Activated CD4-positive, alpha-beta T cell treated with anti-CD3 and anti-CD28 coated beads for 1 hour (primary cell): ENCODE measurements at places on chromosomes 1 and 21.

DNA sequence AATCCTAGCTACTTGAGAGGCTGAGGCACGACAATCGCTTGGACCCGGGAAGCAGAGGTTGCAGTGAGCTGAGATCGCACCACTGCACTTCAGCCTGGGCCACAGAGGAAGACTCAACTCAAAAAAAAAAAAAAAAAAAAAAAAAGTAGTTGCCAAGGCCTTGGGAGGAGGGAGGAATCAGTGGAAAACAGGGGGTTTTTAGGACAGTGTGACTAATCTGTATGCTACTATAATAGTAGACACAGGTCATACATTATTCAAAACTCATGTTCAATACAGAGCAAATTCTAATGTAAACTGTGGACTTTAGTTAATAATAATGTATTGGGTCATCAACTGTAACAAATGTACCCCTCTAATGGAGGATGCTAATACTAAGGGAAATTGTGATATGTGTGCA is 51.7 kb upstream of the CTPS1 start:
- DNase-seq = no peak

GRCh38 chr21:45943630-45944540 is 37.7 kb upstream of the COL6A1 start:
- DNase-seq = no peak

DNA sequence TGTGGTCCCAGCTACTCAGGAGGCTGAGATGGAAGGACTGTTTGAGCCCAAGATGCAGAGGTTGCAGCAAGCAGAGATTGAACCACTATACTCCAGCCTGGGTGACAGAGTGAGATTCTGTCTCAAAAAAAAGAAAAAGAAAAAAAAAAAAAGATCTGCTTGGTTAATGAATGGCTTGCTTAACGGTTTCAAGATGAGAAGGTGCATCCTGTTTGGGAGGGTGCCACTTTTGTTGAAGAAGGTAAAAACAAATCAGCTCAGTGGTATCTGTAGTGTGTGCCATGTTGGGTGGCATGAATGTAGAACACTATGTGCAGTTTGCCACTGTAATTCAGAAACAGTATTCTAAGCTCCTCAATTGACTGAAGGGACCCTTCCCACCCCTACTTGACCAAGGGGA is 94.9 kb upstream of the ETV3 start:
- DNase-seq = no peak

- DNase-seq = no peak
Observed at GRCh38 chr1:160628799-160629263, 18.0 kb downstream of the SLAMF1 start.

DNA sequence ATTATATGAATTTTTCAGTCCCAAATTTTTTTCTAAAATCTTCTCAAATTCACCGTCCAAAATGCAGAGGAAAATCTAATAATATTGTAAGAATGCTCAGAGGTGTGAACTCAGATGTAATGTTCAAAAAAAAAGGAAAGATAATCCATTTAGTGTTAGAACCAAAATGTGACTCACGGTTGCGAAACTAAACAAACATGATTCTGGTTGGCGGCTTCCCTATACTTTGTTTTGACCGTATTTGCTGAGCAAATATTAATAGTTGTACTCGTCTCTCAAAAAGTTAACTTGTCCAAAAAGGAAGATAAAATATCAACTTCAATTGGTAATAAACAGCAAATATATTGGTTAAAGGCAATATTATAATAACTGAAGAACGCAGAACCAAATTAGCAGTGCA is 34.4 kb downstream of the ZSWIM5 start:
- no peak for DNase-seq

DNA sequence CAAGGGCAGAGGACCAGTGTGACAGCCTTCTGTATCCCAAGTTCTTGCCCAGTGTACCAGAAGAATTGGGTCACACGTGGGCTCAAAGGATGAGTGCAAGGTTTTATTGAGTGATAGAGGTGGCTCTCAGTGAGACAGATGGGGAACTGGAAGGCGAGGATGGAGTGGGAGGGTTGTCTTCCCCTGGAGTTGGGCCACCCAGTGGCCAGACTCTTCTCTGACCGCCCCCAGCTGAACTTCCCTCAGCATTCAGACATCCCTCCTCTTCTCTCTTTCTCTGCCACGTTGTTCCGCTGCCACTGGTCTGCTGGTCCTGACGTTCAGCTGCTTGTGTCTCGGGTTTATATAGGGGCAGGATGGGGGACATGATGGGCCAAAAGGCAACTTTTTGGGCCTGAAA is 150.1 kb upstream of the IVNS1ABP start:
- DNase-seq = no peak

DNA sequence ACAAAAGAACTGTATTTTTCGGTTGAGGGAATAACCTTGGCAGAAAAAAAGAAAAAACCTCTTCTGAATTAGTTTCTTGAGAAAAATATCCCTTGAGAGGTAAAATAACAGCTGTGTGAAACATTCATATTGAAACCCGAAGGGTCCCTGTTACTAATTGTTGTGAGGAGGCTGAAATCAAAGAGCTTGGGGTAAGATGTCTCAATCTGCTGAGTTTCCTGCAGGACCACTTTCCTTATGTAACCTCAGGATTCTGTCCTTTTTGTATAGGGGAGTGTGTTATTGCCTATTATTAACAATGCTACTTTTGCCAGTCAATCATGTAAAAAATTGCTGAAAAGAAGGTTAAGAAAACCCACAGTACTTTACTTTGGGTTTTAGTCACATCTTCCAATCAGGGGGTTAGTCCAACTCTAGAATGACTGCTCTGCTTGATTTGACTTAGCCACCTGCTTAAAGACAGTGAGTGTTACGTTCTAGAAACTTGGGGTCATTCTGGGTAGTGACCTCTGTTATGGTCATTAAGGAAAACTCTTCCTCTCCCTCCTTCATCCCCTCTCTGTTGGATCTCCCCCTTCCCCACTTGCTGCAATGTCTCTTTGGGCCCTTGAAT is 138.8 kb downstream of the GIPC2 start:
- DNase-seq = no peak

GRCh38 chr1:246793356-246793896 is 69.2 kb downstream of the SCCPDH start:
- DNase-seq = no peak

GRCh38 chr1:71548398-71548890 is 467.6 kb upstream of the ZRANB2 start:
- DNase-seq = no peak

DNA sequence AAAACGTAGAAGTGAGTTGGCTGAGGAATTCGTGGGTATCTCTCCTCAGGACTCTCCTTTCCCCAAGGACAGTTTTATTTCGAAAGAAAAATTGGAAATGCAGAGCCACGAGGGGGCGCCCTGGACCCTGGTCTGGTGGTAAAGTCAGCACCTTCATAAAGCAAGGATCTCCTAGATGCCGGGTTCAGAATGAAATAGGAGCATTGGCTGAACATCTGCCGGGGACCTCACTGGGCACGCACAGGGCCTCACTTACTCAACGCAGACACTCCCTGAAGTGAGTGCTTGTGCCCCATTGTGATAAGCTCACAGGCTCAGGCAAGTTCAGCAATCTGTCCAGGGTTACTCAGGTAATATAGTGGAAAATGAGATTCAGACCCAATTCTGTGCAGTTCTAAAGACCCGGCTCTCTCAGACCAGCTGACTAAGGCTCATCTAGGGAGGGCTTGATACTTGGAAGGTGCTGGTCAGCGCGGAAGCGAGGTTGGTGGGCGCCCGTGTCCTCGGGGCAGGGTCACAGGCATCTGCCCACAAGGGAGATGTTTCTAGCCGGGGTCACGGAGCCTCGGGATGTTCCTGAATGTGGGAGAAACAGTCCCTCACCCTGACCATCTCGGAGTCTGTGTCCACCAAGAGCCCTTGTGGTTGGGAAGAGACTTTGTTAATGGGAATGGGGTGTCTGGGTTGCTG is 55.7 kb upstream of the ETV3 start:
- DNase-seq = no peak

- no peak for DNase-seq
Observed at GRCh38 chr21:31158789-31159581, 120.7 kb upstream of the KRTAP19-8 start.

GRCh38 chr1:119773711-119774241 is 5.1 kb upstream of the HMGCS2 start:
- DNase-seq = no peak

- DNase-seq = no peak
Observed at GRCh38 chr1:246527402-246528088, 20.5 kb upstream of the SMYD3 start.

- no peak for DNase-seq
Observed at GRCh38 chr21:45278156-45278911, 9.4 kb downstream of the POFUT2 start.

GRCh38 chr1:215776336-215776735 is 209.2 kb downstream of the KCTD3 start:
- no peak for DNase-seq

GRCh38 chr1:150577557-150578271 is 1.7 kb downstream of the MCL1 start:
- no peak for DNase-seq

DNA sequence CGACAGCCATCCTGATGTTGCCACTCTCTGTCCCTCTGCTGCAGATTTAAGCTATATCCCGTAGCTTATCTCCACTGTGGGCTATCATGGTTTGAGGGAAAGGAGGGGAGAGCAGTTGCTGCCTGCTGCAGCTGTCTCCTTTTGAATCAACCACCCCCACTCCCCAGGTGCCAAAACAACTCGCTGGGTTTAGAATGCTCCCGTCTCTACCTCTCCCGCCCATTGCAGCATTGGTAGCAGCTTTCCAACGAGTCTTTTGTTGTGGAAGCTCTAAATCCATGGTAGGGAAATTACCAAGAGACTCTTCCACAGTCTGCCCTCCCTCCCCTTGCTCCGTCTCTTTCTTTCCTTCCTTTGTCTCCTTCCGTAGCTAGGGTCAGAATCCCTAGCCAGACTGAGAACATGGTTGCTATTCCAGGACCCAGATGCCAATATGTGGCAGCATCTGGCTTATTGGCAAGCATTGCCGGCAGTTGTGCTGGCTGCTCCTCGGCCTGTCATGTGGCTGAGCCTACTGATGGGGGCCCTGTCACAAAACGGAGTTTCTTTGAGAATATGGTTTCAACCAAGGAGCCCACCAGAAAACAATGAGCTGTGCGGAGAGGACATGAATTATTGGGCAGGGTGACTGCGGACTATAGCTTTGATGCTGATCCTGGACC is 230.7 kb downstream of the RPS6KC1 start:
- DNase-seq = no peak

DNA sequence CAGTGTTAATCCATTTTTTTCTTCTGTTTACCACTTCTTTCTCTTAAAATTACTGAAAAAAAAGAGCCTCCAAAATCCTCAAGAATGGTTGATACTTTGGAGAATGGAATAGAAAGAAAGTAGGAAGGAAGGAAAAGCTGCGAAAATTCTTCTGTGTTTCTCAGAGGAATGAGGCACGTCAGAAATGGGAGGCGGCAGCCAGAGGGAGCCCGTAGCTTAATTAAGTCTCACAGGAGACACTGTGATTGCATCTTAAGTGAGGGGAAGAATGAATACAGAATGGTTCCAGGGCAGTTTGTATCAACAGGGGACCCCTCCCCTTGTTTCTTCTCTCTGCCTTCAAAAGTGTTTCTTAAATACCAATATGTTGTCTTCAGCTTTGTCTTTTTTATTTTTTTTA is 1099.5 kb downstream of the PLA2G4A start:
- DNase-seq = no peak

GRCh38 chr1:50289495-50289894 is 133.7 kb downstream of the DMRTA2 start:
- no peak for DNase-seq

GRCh38 chr1:61170328-61171238 is 88.2 kb downstream of the NFIA start:
- no peak for DNase-seq

DNA sequence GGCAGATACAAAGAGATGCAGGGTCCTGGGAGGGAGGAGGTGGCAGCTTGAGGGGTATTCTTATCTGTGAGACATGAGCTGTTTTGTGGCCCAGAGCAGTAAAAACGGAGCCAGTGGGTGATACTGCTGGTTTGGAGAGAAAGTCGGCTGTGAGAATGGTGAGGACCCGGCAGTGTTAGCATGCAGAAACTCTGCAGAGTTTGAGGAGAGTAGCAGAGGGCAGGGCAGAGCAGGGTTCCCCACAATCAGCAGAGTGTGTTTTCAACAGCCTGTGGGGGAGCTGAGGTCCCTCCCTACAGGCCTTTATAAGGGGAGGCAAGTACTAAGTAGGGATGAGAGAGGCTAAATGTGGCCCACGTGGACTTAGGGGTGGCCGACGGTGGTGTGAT is 423 bp downstream of the SLAMF8 start:
- no peak for DNase-seq

DNA sequence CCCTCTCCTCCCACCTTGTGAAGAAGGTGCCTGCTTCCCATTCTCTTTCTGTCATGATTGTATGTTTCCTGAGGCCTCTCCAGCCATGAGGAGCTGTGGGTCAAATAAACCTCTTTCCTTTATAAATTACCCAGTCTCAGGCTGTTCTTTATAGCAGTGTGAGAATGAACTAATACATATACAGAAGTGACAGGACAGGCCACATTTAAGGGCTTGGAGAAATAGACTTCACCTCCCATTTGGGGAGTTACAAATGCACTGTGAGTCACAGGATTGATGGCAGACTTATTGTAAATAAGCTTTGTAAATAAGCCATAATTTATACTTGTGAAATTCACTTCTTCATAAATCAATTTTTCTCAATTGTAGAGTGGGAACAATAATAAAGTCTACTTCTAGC is 543.3 kb downstream of the LRRIQ3 start:
- no peak for DNase-seq

DNA sequence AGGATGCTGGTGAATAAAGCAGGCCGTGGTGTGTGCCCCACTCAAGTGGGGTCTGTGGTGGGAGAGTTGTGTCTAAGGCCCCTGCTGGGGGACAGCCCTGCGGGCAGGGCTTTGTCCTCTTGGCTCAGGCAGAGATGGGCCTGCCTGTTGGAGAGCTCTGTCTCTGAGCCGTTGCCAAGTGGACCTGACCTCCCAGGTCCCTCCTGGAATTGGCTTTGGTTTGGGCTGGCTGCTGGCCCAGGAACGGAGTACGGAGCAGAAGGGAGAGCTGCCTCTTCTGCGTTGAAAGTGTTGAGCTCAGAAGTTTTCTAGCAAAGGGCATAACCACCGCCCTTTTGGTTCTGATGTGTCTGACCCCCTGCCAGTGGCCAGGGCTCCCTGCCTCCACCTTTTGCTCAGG is 153.9 kb downstream of the PEX14 start:
- DNase-seq = no peak

DNA sequence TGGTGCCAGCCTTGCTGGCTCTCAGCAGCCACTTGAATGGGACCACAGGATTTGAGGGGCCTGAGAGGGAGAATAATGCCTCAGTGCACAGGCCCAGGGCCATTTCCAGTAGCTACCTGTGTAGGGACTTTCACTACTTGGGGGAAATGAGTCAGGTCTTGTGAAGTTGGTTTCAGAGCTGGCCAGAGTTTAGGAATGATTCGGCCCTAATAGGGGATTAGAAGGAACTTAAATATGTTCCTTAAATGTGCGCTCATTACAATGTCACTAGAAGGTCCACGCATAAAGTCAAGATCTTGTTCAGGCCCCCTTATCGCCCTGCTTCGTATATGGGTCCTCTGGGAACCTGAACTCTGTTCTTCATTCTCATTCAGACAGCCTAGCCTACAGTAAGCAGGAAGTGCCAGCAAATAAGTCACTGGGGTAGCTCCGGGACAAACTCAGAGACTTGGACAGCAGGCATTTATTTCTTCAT is 5.6 kb upstream of the AKR1A1 start:
- no peak for DNase-seq

GRCh38 chr1:91741301-91741700 is 144.7 kb downstream of the TGFBR3 start:
- DNase-seq = no peak

- no peak for DNase-seq
Observed at GRCh38 chr1:16969057-16969611, 11.3 kb downstream of the MFAP2 start.
